T-helper 17 cell (primary cell): ENCODE measurements at places on chromosomes 11 and 22.

- DNase-seq, result no peak
These were observed 24.6 kb downstream of the SDHAF2 start for GRCh38 chr11:61454520-61454919.

- DNase-seq, result peak; percentile 26
These were observed 945 bp downstream of the ROBO3 start for GRCh38 chr11:124865902-124866851.

DNA sequence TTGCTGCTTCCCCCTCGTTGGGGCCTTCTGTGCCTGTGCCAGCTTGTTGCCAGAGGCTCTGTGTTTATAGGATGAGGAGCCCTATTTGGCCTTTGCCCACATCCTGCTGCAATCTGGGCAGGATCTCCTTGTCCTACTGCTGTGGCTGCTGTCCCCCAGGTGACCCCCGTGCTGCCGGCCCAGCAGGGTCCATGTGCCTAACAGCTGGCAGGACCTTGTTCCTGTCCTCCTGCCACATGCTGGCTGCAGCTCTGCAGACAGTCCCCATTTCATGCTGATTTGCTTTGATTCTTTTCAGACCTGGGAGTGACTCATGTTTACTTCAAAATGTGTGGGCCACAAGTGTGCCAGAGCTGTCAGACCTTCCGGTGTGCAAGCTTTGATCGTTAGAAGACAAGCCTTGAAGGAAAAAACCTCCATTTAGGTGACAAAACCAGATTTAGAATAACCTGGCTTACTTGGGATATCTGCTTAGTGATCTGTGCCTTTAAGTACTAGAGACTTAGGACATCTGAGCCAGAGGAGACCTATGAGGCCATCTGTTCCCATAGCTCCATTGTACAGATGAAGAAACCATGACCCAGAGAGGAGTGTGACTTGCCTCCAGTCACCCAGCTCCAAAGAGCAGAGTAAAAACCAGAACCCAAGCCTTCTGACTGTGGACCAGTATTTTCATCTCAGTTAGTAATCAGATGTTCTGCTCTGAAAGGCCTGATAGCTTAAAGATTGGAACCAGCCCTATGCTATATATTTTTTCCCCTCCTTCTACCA is 11.1 kb downstream of the NAV2 start:
- peak; percentile 28 for DNase-seq

- no peak for DNase-seq
These were observed 7.1 kb upstream of the MYBPC3 start for GRCh38 chr11:47359586-47359985.

DNA sequence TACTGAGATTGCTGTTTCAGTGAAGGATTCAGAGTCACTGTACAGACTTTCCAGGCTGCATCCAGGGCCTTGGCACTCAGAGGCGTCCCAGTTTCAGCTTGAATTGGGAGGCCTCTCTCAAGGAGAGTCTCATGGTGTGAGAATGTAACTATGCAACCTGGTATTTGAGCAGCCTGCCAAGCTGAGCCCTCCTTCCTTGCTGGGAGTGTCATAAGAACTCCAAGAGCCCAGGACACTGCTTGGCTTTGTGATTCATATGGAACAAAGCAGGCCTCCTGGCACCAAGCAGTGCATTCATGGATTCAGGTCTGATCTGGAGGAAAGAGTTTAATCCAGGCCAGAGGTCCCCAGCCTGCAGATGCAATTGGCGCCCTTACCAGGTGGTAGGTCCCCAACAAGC is 171.7 kb downstream of the DBX1 start:
- no peak for DNase-seq

DNA sequence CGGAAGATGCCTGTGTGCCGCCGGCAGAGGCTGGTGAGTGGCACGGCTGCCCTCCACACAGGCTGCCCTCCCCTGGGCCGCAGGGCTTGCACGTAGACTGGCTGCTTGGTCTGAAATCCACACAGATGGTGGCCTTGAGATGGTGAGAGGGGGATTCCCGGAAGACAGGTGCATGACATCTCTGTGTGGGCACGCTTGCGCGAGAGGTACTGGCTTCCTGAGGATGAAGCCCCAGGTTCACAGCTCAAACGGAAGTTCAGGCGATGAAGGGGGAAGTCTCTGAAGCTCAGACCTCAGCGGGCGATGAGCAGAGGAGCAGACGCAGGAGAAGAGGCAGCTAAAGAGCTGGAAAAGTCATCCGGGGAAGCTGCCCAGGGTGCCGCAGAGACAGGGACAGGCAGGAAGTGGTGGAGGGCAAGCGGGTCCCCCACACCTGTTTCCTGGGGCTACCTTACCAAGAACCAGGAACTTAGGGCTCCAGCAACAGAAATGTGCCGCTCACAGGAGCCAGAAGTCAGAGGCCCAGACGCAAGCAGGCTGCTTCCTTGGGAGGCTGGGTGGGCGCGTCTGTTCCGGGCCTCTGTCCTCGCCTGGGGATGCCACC is 7.2 kb downstream of the CRELD2 start:
- DNase-seq, result peak; percentile 64

- DNase-seq, result no peak
These were observed 2.3 kb upstream of the IRF7 start for GRCh38 chr11:617912-618682.

DNA sequence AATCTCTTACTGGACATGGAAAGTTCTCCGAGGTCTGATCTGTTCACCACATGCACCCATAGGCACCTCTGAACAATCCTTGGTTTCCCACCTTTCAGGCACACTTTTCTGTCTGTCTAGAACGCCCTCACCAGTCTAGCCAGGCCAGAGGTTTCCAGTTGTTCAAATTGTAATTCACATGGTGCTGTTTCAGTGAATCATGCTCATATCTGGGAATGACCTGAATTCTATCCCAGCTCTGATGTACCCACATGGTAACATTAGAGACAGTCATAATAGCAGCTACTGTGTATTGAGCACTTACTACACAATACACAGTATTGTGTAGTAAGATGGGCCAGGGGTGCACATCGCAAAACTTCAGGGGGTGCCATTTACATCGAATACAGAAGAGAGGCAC is 138.2 kb downstream of the COMMD9 start:
- DNase-seq, result no peak

GRCh38 chr11:134350381-134350780 is 18.6 kb downstream of the GLB1L2 start:
- DNase-seq, result no peak

DNA sequence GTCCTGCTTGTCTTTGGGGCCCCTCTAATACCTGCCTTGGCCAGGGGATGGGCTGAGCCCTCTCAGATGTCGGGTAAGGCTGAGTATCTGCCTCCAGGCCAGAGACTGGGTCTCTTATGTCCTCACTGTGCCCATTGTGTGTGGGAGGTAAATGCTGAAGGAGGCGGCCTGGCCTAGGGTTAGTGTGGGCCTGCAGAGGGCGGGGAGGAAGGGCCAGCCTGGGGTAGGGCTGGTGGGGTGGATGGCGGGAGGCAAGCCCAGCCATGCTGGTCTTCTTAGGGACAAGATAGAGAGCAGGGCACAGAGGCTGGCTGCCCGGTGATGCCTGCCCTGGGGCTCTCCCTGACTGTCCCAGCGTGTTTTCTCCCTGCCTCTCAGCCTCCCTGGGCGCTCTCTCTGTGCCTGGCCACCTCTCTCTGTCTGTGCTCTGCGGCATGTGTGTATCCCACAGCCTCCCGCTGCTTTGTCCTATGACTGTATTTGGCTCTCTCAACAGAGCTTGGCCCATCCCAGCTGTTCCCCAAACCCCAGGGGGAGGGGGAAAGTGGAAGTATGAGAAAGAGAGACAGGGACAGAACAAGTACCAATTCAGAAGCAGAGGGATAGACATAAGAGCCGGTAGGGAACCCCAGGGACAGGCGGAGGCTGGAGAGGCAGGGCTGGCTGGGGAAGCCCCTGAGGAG is 57.0 kb downstream of the PDE2A start:
- DNase-seq, result no peak

GRCh38 chr22:49206281-49206680 is 621.4 kb downstream of the BRD1 start:
- DNase-seq, result no peak

DNA sequence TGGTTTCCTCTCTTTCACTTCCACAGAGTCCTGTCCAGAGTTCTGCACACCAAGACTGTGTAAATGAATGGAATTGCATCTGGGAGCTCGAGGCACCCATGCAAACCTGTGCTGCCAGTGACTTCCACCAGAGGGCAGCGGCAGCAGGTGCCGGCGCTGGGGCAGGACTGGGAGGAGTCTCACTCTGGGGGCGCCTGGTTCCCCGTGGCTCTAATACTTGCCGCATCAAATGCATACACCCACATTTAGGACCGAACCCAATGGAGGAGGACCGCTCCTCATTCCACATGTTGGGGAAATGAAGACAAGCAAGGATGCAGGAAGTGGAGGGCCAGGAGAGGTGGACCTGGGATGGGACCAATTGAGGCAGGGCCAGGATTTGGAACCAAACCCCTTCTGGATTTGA is 1.1 kb upstream of the CD6 start:
- DNase-seq, result peak; percentile 72

GRCh38 chr11:12721816-12722604 is 47.8 kb downstream of the TEAD1 start:
- DNase-seq, result no peak

DNA sequence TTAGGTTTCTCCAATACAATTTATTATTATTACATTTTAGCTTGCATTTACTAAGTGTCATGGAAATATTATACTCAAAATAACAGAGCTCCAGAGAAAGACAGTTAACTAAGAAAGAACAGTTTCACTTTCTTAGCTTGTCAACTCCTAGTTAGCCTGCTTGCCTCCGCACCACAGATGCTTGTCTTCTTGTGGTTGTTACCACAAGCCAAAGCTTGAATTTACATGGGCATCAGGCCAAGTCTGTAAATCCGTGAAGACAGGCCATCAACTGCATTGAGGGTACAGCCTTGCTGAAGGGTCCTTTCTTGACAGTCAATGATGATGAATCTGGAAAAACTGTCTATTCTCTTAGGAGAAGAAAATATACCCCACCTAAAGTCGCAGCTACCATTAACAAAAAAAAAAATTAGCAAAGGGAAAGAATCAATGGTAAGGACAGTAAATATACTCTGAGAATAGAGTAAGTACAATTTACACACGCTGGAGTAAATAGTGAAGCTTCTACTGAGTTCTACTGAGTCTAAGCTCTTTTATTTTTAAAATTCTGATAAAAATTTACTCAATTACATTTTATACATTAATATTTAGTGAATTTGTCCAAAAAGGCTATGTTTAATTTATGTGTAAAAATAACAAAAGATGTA is 15.6 kb upstream of the DENND5A start:
- no peak for DNase-seq

GRCh38 chr11:122937983-122938382 is 43.7 kb downstream of the BSX start:
- no peak for DNase-seq

DNA sequence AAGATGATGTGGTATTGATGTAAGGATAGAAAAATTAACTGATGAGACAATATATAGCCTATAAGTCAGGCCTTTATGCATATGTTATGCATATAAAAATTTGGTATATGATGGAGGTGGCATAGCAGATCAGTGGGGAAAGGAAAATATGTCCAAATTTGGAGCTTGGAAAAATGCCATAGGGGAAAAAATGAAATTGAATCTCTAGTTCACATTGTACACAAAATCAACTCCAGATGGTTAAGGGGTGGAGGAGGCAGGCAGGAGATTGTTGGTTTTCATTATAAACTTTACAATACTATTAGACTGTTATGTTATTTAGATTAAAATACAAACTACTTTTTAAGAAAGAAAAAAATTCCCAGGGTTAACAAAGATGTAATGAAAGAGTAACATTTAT is 15.1 kb upstream of the CD3E start:
- DNase-seq, result no peak

DNA sequence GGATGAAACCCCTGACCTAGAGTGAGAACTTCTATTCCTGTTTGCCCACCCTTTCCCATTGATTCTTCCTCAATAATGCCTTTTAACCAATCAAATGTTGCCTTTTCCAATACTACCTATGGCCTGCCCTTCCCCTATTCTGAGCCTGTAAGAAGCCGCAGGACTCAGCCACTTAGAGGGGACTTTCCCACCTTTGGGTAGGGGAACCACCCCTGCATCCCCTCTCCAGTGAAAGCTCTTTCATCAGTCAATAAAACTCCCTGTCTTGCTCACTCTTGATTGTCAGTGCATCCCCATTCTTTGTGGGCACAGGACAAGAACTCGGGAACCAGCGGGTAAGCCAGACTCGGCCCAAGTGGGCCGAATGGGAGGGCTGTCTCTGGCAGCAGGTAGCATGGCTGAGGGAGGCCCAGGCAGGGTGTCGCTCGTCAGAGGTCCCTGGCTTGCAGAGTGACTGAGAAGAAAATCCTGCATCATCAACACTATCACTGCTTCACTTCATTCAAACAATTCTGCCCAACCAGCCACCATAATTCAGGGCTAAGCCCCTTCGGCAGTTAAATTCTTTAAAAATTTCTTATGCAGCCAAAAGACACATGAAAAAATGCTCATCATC is 30.4 kb downstream of the LDHAL6A start:
- DNase-seq, result no peak

GRCh38 chr11:87036756-87037449 is 831 bp upstream of the TMEM135 start:
- no peak for DNase-seq

DNA sequence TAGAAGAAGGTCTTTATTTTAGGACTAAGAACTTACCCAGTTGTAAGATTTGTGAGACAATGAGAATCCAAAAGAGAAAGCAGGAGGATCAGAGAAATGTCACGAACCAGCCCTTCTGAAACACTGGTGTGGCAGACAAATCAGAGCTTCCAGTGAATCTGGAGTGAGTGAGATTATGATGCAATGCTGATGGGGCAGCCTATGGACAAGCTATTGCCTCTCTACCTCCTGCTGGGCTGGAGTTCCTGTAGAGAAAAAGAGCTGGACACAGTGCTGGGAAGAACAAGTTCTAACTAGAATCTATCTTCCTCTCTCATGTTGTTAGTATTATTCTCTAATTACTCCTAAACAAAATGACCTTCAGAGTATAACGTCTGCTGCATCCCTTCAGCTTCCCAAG is 12.0 kb upstream of the ANO3 start:
- DNase-seq, result no peak

DNA sequence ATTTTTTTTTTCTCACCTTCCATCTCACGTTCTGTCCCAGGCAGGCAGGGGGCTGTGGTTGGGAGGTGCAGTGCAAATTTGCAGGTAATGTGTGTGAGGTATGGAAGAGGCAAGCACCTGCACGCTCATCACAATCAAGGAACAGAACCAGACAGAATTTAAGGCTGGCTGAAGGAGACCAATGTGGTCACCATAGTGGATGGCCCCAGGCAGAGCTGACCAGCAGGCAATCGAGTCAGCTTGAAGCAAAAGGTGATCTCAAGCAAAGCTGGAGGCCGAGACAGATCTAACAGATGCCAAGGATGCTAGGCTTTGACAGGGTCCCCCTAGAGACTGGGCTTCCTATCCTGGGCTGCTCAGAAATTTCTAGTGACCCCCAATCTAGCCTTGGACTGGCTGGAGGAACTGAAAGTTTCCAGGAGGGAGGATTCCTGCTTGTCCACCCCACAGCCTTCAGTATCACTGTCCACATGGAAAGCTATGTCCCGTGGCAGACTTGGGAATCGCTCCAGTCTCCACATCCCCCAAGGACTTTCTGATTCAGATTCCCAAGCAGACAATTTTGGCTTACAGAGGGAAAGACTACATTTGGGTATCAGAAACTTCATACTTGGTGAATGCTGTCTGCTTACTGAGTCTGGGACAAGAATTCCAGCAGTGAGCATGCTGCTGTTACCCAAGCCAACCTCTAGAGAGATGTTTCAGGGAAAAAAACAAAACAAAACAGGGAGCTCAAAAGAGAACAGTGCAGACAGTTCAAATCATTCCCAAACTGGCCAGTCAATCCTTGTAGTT is 9.0 kb upstream of the MICAL3 start:
- no peak for DNase-seq

GRCh38 chr11:115654792-115655191 is 150.6 kb upstream of the CADM1 start:
- no peak for DNase-seq
